ENCODE measurements at places on chromosomes 3 and 15.

- no peak for DNase-seq
Measured at GRCh38 chr3:64625381-64625780, 62.4 kb downstream of the ADAMTS9 start.

- DNase-seq, result no peak
Measured at GRCh38 chr3:171200052-171200749, 173.7 kb upstream of the SLC2A2 start.

DNA sequence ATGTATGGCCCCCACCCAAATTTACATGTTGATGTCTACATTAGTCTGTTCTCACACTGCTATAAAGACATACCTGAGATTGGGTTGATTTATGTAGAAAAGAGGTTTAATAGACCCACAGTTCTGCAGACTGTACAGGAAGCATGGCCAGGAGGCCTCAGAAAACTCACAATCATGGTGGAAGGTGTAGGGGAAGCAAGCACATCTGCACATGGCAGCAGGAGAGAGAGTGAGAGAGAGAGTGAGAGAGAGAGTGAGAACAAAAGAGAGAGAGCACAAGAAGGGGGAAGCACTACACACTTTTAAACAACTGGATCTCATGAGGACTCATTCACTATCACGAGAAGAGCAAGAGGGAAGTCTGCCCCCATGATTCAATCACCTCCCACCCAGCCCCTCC lies 130.5 kb downstream of the XXYLT1 start:
- no peak for DNase-seq

- no peak for DNase-seq
Measured at GRCh38 chr3:189690672-189691071, 59.5 kb downstream of the TP63 start.

DNA sequence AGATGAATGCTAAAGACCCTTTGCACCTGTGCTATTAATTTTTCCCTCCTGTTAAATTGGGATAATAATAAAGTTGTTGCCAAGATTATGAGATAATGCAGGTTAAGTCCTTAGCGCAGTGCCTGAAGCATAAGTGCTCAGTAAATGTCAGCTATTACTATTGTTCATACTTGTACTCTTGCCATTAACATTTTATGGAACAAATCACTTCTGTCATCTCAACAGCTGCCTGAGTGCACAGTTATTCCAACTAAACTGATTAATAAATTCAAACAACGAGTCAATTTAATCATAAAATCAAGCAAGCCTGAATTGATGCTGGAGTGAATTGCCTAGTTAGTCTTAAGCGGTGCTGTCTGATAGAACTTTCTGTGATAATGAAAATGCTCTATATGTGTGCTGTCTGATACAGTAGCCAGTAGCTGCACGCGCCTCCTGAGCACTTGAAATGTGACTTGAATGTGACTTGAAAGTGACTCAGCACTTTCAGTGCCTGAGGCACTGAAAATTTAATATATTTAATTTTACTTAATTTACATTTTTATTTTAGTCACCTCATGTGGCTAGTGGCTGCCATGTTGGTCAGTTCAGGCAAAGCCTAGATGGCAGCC lies 198.7 kb upstream of the PFN2 start:
- no peak for DNase-seq

DNA sequence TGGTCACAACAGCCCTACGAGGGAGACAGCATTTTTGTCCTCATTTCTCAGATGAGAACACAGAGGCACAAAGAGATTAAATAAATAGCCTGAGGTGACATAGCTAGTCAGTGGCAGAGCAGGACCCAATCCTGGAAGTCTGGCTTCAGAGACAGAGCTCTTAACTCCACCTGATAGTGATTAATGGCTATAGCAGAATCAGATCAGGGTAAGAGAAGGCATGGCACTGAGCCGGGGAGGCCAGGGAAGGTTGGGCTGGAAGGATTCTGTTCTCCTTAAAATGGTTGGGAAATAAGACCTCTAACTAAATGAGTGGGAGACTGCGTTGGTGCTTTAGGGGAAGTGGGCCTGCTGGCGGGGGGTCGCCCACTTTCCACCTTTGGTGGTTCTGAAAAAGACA lies 104.5 kb downstream of the VGLL4 start:
- DNase-seq, result no peak

DNA sequence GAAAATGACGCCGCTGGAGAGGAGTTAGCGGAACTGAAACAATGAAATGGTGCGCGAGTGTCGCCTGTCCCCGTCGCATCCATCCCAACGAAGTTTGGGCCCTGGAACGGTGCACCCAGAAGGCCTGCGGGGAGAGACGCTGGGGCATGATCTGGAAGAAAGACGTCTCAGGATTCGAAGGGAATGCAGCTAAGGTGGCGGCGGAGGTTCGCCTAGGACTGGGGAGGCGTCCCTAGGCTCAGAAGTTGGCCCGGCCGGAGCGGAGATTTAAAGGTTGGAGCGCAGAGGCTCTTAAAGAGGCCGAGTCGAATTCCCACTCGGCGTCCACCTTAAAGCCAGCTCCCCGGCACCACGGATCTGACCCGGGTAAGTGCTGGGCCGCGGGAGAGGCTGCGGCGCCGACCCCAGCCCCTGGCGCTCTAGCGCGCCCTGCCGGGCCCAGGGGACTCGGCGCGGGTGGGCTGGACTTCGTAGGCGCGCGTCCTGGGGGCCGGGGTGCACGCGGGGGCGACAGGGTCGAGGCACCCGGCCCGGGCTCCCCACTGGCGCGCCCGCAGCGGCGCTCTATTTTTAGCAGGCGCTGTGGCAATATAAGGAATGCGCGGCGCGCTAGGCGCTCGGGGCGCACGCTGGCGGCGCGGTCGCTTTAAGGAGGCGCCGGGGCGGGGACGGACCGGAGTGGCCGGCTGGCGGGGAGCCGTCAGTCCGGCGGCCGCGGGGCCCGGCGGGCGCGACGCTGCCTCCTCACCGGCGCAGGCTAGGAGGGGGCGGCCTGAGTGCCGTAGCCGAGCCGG lies at the start of gene MRAS:
Gene MRAS, plus strand, starts transcription at position 620 of the 794 bp plus-strand sequence. CDS start 24,305 bp downstream, outside the sequence.
- DNase-seq, result peak; percentile 34

DNA sequence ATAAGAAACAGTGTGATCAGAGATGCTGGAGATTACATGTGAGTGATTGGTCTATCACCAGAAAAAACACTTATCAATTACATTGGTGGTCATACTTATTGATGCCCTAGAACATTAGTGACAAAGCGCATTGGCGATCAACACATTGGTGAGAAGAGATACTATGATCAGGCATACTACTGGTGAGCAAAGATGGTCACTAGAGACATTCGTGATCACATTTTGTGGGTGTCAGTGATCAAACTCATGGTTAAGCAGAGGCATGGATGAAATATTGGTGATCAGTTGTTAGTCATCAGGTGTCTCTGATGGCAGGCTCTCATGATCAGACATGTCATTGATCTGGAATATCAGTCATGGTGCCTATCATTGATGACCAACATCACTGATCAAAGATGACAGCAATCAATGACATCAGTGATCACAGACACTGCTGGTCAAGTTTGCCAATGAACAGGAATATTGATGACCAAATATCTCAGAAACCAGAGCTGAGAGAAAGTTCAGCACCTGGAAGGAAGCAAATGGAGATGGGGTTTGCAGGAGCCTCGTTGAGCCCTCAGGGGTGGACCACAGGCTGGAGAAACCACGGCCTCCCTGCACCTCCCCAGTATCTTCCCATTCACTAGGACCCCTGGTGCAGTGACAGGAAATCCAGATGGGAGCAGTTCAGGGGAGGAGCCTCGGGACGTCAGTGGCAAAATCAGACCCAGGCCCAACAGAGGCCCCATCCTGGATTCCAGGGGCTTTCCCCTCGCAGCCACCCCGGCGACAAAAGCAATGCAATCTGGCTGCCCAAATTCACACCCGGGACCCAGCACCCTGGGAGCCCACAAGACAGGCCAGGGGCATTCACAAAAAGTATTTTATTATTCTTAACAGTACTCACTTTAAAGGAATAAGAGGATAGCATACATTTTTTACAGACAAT lies 12.2 kb upstream of the DNAJB8 start:
- no peak for DNase-seq

DNA sequence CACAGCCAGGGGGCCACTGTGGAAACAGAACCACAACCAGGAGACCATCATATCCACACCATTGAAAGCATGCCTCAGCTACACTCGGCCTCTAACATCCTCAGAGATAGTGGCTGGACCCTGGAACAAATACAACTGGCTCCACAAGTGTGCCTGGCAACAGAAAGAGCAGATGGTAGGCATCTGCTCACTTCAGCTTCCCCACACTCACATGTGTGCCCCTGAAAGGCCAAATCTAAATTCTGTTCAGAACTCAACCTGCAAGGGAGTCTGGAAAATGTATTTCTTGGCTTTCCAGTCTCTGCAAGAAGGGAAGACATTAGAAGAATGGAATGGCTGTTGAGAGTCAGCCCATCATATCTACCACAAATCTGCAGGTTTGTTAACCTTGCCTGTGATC lies 54.7 kb upstream of the CTNNB1 start:
- DNase-seq, result no peak

DNA sequence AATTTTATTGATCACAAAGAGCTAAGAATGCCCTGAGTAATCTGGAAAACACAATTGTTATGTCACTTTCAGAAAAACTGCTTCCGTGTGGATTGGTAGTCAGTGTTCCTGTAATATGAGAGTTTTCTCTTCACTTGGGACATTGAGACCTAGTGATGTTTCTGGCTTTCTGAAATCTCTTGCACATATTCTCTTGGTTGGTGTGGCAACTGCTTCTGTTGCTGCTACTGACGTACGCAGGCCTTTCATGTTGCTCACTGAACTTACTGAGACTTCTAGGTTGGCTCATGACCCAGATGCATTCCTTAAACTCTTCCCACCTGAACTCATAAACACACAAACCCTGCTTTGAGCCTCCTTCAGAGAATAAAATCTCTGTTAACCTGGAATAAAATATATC lies 175.0 kb upstream of the PFN2 start:
- no peak for DNase-seq

GRCh38 chr3:124701687-124702086 lies 28.6 kb upstream of the UMPS start:
- no peak for DNase-seq

GRCh38 chr3:127886956-127887231 lies 28.1 kb upstream of the KBTBD12 start:
- DNase-seq, result no peak

DNA sequence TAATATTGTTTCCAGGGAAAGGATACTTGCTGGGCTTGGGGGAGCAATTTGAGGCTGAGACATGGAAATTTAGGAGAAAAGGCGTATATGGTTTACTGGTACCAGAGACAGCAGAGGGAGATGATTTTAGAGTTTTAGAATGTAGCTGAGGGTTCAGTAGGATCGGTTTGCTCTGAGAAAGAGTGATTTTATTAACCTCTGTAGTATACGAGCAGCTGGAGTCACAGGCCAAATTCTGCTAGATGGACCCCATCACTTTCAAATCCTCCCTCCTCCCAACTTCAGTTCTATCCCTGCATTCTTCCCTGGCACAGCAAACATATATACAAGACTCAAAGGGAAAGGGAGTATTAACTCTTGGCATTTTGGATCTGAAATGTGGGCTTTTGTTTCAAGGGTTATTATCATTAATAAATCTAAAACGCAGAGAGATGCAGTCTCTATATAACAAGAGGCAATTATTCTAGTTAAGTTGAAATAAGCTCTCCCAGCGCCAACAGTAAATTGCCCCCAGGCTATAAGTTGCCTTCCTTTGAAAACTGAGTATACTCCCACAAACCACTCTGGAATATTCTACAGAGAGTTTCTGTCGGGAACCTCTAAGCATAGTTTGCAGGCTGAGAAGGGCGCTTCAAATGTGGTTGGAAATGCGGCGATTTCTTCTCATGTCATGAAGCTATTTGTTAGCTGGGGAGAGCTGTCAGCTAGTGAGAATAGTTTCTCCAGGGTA lies 5.4 kb downstream of the CRABP1 start:
- no peak for DNase-seq

- no peak for DNase-seq
Measured at GRCh38 chr3:33746416-33747116, 28.5 kb upstream of the CLASP2 start.

Data from activated naive CD8-positive, alpha-beta T cell treated with anti-CD3 and anti-CD28 coated beads, Interleukin-2, amount 50 U/mL, for 24 hours (primary cell).